ENCODE measurements at places on chromosomes 11 and 22.
A peak's percentile ranks its signal among the peaks of the same experiment; 100 is the strongest.

- DNase-seq, result no peak
Observed at GRCh38 chr11:1998290-1998689, 648 bp upstream of the H19 start.

- no peak for DNase-seq
Observed at GRCh38 chr11:60111793-60112192, 23.3 kb downstream of the MS4A2 start.

DNA sequence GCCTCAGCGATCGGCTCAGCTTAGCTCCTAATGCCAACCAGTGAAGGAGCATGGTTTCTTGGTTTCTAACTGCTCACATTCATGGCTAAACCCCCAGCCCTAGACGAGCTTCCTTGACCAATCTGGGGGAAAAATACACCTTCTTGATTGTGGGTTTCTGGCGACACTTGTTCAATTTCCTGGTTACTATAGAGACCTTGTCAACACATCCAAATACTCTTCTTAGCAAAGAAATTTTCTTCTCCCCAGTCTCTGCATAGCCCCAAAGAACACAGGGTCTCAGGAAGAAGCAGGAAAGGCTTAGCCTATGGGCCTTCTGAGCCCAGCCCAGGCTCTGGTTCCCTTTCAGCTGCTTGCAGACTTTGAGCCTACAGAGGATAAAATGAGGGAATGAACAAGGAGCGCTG, 88.5 kb upstream of the SYT13 start:
- no peak for DNase-seq

DNA sequence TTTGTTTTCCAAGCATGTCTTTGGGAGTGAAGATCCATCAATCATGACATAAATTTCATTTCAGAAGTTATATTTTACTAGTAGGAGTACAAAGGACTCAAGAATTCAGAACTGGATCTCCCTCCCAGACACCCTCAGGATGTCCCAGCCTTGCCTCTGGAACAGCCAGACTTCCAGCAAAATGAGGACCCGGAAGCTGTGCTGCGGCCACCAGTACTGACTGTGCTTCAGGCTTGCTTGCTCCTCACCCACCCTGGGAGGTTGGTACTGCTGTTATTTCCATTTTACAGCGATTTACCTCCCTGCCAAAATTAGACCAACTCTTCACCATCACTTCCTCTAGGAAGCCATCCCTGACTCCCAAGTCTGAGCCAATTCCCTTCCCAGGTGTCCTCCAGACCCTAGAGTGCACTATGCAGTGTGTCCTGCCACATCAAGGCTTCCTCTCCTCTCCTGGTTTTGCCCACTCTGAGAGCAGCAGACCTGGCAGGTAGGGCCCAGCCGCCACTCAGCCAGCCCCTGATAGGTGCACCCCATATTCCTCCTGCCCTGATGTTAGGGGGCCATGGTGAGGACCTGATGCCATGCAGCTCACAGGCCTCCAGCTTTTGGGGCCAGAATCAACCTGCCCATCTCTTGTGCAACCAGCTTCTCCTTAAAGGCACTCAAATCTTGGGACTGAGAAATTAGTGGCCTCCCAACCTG, 47.3 kb upstream of the WNT7B start:
- no peak for DNase-seq

GRCh38 chr11:60878245-60879101, 11.1 kb downstream of the ZP1 start:
- no peak for DNase-seq

- no peak for DNase-seq
Observed at GRCh38 chr11:20559523-20560300, 39.7 kb upstream of the SLC6A5 start.

GRCh38 chr22:26656891-26657851, at the start of gene MIAT:
TSS of gene MIAT (plus strand) at chr22:26657588.
- DNase-seq, result no peak

GRCh38 chr11:112637076-112637475, 324.1 kb upstream of the NCAM1 start:
- no peak for DNase-seq

DNA sequence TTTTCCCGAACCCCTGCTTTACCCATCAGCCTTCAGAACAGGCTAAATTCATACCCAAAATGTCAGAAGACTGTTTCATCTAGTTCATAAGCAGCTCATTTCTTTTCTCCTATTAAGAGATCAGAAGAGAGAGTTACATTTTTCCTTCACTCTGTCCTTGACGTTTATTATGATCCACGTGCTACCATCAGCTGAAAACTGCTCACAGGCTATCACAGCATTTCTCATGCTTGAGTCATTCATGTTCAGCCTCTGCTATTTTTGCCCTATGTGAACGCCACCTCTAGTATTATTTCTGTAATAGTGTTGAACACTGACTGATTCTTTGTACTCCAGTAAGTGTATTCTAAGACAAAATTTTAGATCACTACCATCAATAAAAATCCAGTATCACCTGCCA, 51.9 kb downstream of the SLC1A2 start:
- DNase-seq, result no peak

DNA sequence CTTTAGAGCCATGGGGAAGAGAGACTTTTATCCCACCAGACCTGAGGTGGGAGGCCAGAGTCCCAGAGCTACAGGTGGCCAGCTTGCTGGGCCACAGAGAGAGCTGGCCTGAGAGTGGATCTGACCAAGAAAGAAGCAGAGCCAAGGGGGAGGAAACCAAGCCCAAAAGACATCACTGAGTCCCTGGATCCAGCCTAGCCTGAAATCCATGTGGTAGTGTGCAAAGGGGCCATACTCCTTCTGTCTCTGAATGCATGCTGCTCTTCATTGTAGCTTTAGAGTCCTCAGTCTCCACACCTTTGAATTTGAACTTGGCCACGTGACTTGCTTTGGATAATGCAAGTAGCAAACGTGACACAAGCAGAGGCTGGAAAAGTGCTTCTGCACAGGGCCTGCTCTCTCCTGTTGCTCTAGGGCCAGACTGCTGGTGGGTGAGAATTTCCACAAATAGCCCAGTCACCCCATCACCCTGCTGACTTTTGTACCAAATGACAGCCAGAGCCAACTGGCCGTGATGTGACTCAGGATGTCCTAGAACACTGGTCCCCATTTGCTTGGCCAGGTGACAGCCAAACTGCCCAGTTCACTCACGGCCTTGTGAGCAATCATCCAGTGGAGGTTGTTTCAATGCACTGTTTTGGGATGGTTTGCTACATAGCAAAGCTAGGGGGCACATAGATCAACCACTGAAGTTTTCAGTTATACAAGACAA, 93.6 kb downstream of the DHCR7 start:
- no peak for DNase-seq

DNA sequence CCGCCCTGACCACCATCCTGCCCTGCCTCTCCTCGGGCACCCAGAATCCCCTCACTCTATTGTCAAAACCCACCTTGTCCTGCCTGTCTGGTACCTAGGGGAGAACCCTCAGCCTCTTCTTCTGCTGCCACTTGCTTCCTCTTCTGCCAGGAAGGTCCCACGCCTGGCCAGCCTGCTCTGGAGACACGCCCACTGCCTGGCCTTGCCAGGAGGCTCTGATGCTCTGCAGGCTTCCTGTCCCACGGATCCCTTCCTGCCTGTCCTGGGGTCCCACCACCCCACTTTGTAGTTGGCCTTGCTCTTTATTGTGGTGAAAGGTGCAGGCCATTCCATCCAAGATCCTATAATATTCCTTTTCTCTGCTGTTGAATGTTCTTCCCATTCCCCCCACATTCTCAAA, 63.4 kb downstream of the BMAL1 start:
- DNase-seq, result no peak

DNA sequence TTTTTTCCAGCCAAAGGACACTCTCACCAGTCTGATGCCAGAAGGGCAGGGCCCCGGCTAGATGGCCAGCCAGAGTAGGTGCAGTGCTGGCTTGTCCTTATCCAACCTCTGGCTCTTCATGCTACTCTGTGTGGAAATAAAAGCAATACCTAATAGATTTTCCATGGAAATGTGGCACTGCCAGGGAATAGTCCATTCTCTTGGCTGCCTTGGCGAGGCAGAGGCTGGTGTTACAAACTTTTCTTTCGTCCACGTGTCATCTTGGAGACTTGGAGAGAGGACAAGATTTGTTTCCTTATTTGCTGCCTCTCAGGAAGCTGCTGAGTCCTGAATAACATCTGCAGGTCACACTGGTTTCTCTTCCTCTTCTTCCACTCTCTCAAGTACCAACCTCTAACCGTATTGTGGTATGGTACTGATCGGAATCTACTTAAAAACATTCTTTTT, 17.2 kb upstream of the C1QTNF4 start:
- DNase-seq, result no peak

- no peak for DNase-seq
Observed at GRCh38 chr11:120223793-120224192, 13.0 kb downstream of the OAF start.

DNA sequence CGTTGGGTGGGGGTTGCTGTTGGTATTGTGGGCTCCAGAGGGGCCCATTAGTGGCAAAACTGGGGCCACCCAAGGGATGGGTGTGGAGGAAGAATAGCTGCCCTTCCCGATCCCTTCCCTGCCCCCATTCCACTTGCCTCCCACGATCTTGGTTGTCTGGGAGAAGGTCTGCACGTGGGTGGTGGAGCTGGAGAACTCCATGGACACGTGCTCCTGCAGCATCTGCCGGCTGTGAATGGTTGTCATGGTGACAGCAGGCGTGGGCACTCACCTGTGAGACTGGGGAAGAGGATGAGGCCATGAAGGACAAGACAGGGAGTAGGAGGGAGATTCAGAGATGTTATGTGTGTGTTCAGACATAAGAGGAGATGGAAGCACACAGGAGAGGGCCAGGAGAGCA, 2.0 kb downstream of the IGSF22 start:
- DNase-seq, result no peak

DNA sequence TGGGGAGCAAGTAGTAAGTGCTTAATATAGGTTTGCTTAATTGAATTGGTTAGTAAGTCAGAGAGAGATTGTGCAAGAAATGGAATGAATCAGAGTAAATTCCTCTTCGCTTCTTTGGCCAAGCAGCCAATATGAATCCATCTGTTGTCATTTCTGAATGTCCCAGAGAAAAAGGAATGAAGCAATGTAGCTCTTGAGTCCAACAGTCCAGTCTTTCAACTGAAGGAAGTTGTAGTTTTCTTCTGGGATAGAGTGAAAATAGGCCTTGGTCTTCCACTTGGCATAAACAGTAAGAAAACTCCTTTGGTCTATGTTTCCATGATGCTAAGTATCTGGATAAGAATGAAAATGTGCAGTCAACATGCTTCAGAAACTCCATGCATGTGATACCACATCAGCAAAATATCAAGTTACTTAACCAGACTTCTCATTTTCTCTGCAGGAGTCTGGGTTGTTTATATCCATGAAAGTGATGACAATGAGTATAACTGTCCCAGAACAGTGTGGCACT, 1.8 kb upstream of the FIBIN start:
- no peak for DNase-seq

GRCh38 chr11:116122697-116123472, 618.7 kb upstream of the CADM1 start:
- no peak for DNase-seq

- no peak for DNase-seq
Observed at GRCh38 chr11:94885581-94885980, 87.8 kb downstream of the CWC15 start.

DNA sequence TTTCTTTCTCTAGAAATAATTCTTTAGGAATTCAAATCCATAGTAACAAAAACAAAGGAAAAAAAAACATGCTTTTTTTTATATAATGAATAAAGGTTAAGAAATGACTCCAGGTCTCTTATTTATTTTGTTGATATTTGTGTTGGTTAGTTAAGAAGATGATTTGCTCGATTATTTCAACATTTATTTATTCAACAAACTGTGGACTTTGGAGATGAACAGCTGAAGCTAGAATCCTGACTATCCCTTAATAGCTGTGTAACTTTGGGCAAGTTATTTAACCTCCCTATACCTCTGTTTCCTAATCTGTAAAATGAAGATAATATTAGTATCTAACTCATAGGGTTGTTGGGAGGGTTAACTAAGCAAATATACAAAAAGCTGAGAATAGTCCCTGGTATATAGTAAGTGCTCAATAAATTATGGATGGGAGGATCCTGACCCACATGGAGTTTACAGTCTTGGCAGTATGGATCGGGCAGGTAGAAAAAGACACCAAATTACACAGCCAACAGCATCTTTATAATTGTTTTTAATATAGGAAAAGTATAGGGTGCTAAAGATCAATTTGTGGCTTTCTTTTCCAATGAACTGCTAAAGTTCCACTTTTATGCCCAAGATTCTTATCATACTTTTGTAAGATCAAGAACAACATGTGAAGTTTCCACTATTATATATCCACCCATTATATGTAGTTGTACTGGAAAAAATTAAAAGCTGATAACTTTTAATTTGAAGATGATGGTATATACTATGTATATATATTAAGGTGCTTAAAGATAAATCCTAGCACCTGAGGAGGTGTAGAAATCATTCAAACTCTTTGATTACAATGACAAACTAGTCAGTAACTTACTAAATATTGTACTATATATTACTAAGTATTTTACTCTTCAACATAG, 1.3 kb upstream of the CAT start:
- DNase-seq, result no peak

- no peak for DNase-seq
Observed at GRCh38 chr11:76023236-76024068, 182.8 kb downstream of the WNT11 start.

DNA sequence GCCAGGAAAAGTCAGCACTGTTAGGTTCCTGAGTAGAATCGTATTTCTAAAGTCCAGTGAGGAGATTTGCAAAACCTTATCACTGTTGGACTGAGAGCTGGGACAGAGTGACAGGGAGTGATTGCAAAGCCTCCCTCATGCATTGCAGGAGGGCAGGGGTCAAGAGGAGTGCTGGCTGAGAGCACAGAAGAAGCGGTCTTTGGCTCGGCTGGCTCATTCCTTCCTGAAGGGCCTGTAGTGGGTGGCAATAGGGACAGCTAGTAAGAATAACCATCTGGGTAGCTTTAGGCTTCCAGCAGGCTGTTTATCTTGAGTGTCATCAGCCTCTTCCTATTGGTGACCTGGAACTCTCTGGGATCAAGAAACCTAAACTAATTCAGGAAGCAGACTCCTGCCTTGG, 53.4 kb downstream of the CD44 start:
- DNase-seq, result no peak

DNA sequence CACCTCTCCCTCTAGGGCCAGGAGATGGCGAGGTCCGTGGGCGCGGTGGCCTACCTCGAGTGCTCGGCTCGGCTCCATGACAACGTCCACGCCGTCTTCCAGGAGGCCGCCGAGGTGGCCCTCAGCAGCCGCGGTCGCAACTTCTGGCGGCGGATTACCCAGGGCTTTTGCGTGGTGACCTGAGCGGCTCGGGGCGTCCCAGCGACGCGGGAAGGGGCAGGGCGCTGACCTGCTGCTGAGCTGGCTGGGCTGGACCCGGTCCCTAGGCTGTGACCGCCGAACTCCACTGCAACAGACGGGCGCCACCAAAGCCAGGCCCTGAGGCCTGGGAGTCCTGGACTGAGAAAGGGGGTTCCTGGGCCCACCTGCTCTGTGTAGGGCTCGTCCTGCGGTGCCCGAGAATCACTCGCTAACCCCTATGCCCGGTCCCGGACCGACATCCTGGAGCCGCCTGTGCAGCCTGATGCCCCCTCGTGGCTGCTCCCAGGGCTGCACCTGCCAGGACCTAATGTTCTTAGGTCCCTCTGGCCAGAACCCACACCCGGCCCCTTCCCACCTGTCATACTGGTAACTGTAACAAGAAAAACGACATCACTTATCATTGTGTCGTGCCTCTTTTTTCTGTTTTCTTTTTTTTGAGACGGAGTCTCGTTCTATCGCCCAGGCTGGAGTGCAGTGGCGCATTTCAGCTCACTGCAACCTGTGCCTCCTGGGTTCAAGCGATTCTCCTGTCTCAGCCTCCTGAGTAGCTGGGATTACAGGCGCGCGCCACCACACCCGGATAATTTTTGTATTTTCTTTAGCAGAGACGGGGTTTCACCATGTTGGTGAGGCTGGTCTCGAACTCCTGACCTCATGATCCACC, 15.0 kb downstream of the RHOD start:
- DNase-seq, result peak; percentile 25

- no peak for DNase-seq
Observed at GRCh38 chr11:112315861-112316739, 55.4 kb upstream of the PLET1 start.
